ENCODE measurements at places on chromosomes 4 and X.

DNA sequence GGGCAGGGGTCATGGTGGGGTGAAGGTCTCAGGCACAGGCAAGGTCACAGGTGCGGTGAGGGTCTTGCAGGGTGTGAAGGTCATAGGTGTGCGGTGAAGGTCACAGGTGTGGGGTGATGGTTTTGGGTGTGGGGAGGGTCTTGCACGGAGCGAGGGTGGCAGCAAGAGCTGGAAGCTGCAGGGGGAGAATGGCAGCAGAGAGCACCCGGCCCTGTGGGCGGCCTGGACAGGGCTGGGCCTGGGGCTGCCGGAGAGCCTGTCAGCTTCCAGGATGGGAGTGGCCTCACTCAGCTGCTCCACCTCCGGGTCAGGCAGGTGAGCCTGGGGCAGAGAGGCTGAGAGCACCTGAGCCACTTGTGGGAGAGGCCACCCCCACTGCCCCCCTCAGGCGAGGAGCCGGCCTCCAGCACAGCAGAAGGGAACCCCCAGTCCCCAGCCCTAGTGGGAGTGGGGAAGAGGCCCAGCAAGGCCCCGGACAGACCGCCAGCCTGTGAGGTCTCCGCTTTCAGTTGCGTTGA is 1.5 kb downstream of the MSANTD1 start:
- DNase-seq, result peak; percentile 80

GRCh38 chr4:119493419-119493818 is 135.2 kb downstream of the PDE5A start:
- DNase-seq, result no peak

DNA sequence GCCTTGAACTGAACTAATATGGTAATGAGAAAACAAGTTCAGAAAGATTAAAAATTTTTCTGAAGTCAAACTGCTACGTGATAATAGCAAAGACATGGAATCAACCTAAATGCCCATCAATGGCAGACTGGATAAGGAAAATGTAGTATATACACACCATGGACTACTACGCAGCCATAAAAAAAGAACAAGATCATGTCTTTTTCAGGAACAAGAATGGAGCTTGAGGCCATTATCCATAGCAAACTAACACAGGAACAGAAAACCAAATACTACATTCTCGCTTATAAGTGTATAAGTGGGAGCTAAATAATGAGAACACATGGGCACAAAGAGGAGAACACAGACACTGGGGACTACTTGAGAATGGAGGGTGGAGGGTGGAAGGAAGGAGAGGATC is 4.3 kb upstream of the RPS3A start:
- no peak for DNase-seq

DNA sequence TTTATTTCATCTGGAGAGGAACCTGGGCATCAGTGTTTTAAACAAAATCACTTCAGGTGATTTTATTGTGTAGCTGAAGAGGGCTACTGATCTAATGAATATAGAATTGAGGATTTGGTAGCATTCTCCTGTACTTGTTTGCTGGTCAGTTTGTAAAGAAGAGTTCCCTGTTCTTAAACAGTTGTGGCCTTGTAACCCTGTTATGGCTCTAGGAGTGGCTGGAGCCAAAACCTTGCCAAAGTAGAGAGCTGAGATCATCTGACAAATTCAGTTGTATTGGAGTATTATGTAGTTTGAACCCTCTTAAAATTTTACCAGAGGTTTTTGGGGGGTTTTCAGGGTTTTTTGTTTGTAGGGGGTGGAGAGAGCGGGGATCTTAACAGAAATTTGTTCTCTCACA is 36.5 kb downstream of the USP9X start:
- DNase-seq, result no peak

GRCh38 chrX:128504496-128504895 is 452.3 kb upstream of the ACTRT1 start:
- DNase-seq, result no peak

DNA sequence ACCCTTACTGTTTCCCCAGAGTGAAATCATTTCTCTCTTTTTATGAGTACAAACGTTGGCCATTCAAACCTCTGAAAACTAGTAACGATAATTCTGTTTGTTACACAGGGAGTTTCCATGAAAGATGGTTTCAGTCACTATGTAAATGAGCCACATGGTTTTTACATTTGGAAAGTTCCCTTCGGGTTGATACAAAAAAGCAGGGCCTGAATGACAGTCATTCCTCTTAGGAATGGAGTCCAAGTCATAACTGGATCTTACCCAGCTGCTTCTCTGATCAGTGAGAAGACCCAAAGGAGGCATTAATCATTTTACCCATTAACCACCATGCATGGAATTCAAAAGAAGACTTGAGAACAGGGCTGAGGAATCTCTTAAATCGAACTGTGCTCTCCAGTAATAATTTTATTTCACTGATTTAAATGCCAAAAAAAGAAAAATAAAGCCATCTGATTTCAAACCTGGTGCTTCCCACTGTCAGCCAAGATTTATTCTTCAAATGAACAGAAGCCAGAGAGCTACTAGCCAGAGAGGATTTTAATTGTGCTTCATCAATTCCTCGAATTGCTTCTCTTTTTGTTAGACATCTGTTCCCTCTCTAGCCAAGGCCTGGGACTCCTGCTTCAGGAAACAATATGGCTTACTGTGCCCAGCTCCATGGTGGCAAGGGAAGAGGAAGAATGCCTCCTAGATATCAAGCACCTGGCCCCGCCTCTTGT is 3.2 kb downstream of the SOWAHB start:
- DNase-seq, result no peak

GRCh38 chr4:100539706-100540105 is 21.9 kb upstream of the EMCN start:
- no peak for DNase-seq

GRCh38 chrX:150663073-150663472 is 30.1 kb upstream of the MTMR1 start:
- DNase-seq, result no peak

DNA sequence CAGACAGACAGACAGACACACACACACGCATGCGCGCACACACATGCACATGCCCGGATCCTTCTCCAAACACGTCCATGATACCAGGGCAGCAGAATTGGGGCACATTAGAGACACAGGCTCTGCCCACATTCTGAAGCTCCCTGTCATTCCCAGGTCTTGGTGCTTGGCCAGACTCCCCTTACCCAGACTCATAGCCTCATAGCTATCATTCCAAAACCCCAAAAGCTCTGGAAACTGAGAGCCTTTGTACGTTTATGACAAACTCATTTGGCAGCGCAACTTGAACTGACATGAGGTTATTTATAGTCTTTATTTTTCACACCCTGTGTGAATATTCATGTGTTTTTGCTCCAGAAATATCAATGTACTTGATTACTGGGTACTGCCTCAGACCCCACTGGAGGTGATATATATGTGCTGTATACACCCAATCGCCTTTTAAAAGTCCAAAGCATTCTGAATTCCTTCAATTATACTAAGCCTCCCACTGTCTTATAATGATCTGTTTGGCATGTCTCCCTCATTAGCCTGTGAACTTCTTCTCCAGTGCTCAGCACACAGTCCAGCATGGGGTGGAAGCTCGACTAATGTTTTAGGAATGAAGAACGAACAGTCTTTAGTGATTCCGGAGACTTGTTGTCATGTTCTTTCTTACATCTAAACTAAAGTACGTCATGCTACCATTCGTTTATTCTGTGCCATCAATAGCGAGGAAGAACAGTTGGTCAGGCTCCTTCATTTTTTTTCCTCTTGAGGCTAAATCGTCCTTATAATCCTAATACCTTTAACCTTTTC is 45.0 kb downstream of the RTL9 start:
- DNase-seq, result no peak

GRCh38 chrX:16222151-16222550 is 54.9 kb downstream of the MAGEB17 start:
- DNase-seq, result no peak

DNA sequence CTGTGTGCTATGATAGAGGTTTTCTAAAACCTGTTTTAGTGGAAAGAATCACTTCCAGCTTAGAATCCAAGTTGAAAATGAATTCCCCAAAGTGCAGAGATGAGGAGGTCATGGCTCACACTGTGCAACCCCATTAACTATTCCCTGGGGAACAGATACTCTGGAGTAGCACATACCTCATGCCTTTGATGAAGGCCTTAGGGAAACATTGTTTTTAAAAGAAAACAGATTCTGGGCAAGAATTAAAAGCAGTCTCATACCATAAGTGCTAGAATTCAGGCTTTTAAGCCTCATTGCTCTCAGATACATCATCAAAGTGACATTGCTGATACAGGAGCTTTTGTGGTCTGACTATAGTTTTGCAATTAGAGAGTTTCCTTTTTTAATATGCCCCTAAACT is 115.1 kb downstream of the NDST4 start:
- DNase-seq, result no peak

- DNase-seq, result no peak
These were observed 894 bp upstream of the SH3RF1 start for GRCh38 chr4:169271692-169272007.

DNA sequence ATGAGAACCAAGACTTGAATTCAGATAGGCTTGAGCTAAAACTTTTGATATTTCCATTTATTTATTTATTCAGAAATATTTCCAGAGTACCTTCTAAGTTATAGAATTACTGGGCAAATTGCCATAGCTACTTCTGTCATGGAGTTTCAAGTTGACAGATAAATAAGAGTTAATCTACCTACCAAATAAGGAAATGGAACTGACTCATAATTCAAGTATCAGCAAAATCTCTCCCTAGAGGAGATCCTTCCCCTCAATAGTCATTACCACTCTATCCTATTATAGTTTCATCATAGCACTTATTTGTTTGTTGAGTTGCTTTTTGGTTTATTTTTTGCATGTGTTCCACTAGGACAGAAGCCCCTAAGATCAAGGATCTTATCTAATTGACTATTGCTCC is 48.8 kb upstream of the CCSER1 start:
- DNase-seq, result no peak

DNA sequence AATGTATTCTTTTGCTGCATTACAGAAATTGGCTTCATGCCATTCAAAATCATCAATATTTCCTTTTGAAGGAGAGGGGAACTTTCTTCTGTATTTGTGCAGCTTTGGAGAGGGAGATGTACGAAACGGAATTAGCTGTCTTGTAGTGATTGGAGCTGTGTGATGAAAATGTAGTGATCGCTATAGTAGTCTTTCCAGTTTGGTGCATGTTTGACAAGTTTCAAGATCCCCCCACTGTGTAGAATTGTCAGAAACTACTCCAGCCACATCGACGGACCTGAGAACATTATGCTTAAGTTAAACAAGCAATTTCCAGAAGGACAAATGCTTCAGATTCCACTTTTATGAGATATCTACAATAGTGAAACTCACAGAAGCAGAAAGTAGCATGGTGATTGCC is 21.6 kb upstream of the MAGEA1 start:
- DNase-seq, result no peak

DNA sequence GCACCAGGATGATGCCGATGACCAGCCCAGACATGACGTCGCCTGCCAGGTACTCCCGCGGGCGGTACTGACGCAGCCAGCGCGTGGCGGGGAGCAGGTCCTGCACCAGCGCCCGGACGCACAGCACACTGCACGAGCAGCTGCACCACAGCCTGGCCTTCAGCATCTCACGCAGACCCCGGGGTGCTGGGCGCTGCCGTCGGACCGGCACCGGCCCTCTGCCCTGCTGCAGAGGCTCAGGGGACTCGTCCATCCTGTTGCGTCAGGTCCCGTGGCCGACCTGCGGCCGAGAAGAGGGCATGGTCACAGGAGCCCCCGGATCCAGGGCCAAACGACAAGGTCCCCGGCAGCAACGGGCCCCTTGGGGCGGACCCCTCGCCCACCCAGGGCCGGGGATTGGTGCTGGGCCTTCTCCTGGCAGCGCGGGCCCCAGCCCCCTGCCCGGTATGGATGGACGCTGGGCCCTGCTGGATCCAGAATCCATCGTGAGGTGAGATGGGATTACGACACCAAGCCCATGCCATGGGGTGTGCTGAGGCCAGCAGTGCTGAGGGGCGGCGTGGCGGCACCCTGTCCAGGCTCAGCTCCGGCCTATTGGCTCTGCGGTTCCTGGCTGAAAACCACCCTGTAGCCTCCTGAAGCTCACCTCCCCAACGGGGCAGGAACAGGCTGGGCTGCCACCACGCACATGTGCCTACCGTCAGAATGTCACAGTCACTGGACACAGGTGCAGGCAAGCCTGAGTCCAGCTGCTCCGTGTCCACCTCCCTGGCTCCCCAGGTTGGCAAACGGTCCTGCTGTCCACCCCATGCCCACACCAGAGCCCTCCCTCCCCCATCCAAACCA is 1.5 kb downstream of the SLC26A1 start:
- DNase-seq, result no peak

GRCh38 chr4:170336238-170336775 is 246.6 kb upstream of the AADAT start:
- no peak for DNase-seq

- no peak for DNase-seq
These were observed 46.4 kb upstream of the ENPP6 start for GRCh38 chr4:184263910-184264732.

GRCh38 chr4:113636877-113637276 is 124.7 kb downstream of the CAMK2D start:
- no peak for DNase-seq
